Left renal pelvis (tissue), 4 donors: ENCODE measurements at places on chromosomes 1 and 21.

DNA sequence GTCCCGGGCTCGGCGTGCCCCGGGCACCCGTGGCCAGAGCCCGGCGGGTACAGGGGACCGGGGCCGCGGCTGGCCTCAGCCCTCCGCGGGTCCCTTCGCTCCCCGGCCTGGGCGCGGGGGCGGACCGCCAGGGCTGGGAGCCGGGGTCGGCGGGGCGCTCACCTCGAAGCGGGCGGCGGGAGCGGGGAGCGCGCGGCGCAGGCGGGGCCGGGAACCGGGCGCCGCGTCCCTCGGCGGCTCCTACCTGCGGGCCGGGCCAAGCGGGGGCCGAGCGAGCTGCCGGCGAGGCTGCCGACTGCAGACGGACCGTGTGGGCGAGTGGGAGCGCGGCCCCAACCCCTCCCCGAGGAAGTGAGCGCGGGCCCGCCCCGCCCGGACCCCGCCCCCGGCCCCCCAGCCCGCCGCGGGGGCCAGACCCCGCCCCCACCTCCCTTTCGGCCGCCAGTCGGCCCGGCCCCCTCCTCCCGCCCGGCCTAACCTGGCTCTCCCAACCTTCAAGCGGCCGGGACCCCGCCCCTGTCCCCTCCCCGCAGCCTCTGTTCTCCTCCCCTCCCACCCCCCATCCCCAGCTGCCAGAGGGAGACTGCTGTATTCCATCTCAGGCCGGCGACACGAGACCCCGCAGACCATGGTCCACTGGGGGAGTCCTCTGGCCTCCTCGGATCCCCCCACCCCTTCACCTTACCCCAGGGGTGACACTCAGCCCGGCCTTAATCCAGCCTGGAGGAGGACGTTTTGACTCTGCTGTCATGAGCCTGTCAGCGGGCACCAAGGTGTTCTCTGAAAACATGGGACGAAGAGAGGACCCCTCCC lies at the start of gene FHL3:
FHL3 (minus strand) TSS at position 320 of the 813 bp plus-strand sequence. CDS start 6,102 bp downstream, outside the sequence.
- no peak for DNase-seq

DNA sequence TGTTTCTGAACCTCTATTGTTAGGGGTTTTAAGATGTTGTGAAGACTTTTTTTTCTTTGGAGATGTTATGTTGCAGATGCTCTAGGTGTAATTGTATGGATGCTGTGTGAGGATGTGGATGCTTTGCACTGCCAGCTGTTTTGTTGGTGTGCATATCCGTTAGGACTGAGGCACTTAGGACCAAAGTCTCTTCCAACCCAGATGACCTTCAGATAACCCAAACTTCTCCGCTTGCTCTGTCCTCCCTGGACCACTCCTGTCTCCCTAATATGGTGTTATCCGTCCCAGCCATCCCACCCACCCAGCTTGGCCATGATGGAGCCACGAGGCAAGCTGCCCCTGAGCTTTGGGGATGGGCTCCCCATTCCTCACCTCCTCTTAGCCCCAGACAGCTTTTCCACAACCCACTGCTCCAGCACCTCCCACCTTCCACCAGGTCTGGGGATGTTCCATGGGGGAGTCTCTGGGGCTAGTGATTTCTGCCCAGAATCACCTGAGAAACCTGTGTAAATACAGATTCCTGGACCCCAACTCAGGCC lies 5.1 kb upstream of the LEFTY2 start:
- DNase-seq = no peak

DNA sequence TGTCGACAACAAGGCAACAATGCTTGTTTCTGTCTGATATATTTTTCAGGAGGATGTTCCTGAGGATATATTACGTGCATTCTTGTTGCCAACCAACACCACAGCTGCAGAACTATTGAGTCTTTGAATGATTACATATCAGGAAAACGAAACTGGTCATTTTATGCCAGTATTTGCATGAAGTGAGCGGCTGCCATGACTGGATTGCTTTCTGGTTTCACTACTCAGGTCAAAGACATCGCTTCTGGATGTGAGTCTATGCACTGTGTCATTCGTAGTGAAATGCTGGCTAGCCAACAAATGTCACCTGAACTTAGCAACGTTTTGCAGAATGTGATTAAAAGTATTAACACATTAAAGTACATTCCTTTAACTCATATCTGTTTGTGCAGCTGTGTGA lies 35.8 kb upstream of the OLFM3 start:
- no peak for DNase-seq

DNA sequence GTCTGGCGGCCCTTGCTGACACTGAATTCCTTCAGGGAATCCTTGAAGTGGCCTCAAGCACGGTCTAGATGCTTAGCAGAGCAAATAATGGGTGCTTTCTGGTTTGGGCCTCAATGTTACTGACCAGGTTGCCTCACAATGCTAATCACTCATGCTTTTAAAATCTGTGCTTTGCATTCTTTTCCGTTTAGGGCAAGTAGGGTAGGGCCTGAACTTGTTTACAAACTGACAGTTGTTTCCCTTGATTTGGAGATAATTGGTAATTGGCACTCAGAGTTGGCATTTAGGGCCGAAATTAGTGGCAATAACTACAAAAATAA lies 1.4 kb downstream of the VPS13D start:
- DNase-seq = no peak

DNA sequence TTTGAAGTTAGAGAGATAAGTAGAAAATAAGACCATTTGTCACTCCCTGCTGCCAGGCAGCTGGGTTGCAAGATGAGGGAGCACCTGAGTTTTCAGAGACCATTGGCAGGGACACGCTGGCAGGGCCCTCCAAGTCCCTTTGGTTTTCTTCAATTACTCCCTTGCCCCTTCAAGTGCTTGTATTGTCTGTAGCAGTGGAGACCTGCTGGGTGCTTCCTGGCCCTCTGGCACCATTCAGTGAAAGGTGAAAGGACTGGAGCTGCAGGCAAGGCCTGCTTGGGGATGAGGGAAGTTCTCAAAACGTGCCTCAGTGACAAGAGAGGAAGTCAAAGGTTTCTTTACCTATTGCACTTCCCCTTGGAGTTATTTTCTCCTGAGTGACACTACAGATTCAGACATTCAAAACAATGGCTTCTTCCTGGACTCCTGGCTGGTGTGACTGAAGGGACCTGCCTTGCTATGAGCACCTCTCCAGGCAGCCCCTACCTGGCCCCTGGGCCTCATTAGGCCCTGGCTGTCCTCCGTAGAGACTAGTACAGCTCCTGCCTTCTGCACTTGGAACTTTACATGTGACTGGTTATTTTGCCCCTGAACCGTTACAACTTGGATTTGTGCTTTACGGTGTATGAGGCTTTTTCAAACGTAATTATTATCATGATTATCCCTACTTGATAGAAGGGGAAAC lies 100.1 kb downstream of the C1orf21 start:
- DNase-seq = no peak

DNA sequence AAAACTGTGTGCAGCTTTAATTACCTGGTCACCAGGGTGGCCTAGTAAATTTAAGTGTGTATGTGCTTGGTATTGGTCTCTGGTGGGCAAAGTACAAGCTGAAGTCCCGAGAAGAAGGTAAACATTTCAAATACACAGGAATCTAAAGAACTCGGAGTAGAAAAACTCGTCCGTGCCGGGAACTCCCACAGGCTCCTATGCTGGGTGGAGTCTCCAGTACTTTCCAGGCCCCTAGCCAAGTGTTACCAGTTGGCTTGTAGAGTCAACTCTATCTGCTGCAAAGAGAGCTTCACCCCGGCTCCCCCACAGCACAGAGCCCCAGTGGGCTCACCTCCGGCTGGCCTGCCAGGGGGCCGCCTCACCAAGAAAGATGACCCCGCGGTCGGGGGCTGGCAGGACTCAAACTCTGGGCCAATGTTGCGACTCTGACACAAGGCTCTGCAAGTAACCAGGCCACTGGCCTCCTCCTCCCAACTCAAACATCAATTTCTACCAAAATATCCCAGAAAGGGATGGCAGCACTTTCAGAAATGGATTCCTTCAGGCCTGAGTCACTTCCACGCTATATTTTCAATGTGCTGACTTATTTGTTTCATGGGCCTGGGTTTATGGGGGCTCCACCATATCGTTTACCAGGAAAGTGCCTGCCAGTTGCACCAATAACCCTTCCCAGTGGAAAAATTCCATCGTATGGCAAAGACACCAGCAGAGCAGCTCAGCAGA lies 73.9 kb downstream of the SLC66A1 start:
- no peak for DNase-seq

GRCh38 chr1:88357729-88358128 lies 326.3 kb upstream of the PKN2 start:
- peak; percentile 6 for DNase-seq

GRCh38 chr1:179788259-179788658 lies 45.2 kb downstream of the FAM163A start:
- no peak for DNase-seq

- DNase-seq = no peak
Measured at GRCh38 chr21:39029900-39030884, 153.1 kb downstream of the PSMG1 start.

DNA sequence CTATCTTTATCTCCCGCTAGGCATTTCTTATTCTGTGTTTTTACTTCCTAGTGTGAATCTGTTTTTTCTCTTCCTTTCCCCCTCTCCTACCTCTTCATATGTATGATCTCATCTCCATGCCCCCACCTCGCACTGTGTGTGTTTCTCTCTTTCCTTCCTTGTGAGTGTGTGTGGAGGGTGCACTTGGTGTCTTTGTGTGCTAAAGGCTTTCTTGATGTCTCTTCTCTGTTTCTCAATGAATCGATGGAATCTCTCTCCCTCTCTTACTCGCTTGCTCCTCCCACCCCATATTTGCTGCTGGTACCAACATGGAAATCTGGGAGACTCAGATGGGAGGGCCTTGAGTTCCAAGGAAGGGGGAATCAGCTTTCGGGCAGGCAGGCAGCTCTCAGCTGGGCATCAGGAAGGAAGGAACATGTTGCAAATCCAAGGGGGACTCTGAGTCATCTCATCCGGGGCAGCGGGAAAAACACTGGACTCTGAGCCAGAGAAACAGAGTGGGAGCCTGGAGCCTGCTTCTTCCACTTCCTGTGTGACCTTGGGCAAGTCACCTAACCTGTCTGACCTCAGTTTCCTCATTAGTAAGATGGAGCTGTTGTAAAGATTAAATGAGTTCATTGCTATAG lies 147.5 kb downstream of the PTPRU start:
- DNase-seq = no peak

DNA sequence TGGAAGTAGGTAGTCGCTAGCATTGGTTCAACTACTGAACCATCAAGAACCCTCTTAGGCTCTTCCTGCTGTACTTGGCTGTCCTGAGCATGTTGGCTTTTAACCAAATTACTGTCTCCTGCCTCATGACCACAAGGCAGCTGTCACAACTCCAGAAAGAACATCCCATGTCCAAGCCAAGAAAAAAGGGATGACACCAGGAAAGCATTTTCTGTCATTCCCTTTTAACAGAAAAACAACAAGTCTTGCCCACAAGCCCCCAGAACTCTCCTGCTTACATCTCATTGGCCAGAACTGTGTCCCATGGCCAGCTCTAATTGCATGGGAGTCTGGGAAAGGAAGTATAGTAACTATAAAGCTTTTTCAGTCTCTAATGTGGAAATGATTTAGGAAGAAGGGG lies 2.4 kb upstream of the RNU5D-1 start:
- DNase-seq = no peak

- DNase-seq = no peak
Measured at GRCh38 chr1:78620666-78621065, 418 bp downstream of the IFI44L start.

GRCh38 chr21:42820616-42821465 lies 58.5 kb downstream of the WDR4 start:
- no peak for DNase-seq

DNA sequence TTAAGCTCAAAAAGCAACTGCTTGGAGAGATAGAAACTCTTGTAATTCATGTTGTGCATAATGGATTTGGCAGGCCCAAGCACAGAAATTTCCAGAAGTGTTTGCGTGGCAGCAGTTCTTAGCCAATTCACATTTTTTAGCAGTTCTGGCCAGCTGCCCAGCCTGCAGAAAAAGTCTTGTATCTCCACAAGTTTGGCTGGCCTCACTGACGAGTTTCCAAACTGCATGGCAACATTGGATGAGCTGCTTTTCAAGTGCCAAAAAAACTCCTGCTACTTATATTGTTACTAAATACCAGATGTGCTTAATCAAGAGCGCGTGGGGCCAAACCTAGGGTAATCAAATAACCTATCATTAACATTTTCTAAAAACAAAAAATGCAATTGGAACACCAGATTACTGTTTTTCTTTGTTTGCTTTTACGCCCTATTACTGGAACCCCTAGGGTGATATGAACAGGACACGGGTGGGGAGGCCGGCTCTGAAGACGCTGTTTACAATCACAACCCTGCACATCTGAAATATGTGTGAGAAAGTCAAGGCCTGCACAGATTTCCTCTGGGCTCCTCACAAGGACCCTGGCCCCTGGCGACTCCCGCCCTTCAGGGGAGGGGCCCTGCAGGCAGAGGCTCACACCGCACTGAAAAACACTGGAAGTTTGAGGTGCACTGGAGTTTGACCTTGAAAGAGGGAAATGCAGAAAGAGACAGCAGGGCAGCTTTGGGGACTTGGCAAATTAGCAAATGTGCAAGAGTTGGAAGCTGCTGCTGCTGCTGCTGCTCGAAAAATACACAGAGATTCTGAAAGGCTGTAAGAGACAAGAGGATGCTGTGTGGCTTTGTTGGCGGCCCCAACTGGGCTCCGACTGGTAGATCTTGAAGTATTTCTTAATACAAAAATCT lies 55.2 kb upstream of the TARBP1 start:
- DNase-seq = no peak

GRCh38 chr1:235941876-235942624 lies 75.3 kb upstream of the LYST start:
- DNase-seq = no peak

- DNase-seq = no peak
Measured at GRCh38 chr1:54247863-54248515, 48.0 kb downstream of the MRPL37 start.

- no peak for DNase-seq
Measured at GRCh38 chr1:3103967-3104677, 35.1 kb downstream of the PRDM16 start.

DNA sequence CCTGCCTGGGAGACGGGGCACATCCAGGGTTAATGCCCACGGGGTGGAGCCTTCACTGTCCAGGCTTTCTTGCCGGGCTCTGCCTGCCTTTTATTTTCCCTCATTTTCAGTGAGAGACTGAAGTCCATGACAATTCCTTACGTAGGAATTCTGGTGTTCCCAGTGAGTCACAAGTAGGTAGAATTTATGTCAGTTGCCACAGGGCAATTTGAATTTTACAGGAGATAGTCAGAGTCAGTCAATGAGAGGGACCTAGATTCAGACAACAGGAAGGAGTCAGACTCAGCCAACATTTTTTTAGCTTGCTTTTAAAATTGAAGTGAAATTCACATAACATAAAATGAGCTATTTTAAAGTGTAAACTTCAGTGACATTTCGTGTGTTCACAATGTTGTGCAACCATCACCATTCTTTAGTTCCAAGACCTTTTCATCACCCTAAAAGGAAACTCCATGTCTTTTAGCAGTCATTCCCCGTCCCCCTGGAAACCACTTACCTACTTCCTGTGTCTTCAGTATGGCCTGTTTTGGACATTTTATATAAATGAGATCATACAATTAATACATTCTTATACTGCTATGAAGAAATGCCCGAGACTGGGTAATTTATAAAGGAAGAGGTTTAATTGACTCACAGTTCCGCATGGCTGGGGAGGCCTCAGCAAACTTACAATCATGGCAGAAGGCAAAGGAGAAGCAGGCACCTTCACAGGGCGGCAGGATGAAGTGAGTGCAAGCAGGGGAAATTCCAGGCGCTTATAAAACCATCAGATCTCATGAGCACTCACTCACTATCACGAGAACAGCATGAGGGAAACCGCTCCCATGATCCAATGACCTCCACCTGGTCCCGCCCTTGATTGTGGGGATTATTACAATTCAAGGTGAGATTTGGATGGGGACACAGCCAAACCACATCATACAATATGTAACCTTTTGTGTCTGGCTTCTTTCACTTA lies 14.6 kb downstream of the AJAP1 start:
- no peak for DNase-seq

GRCh38 chr21:34801519-34802132 lies 132.8 kb downstream of the CLIC6 start:
- DNase-seq = no peak
